ENCODE measurements at places on chromosomes 2 and 18.

DNA sequence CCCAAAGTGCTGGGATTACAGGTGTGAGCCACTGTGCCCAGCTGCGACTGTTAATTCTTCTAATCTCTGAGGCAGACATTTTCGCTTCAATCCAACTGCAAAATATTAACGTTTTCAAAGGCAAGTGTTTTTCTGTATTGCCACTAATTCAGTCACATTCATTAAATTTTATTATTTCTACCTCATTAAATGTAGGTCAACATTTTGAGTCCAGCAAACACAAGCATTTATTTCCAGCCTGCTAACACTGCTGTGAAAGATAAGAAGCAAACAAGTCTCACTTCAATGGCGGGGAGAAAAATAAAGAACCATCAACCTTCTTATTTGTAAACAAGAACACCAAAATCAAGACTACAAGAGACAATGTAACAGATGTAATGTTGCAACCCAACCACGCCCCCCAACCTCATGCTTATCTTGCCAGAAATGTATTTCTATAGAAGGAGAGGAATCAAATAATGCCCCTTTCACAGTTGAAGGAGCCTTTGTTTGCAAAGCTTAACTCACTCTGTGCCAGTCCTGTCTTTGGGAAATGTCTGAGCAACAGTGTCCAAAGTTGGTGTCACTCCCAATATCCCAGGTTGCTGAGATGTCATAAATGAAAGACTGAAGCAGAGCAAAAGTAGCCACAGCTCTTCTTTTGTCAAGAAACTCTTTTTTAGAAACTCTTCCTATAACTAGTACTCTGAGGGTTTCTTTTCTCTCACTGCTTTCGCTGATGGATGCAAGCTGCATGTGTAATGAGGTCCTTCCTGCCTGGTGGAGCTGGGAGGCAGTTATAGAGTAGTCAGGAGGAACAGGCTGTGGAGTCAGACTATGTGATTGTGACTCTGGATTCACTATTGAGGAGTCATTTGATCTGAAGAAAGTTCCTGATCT is 8.6 kb downstream of the DOCK10 start:
- DNase-seq: no peak

DNA sequence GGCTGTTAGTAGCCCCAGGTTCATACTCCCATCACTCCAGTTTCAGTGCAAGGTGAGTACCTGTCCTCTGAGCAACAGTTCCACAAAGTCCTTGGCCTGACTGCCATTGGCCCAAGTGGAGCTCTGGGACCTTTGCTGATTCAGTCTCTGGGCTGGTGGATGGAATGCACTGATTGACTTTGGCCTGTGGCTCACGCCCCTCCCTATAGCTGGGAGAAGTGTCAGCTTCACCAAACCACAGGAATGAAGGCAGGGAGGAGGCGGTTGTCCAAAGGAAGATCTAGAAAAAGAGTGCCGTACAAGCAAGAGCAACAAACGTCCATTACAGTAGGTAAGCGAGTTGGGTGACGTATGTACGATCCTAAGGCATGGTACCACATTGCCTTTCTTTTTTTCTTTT is 34.0 kb downstream of the QPCT start:
- peak; percentile 20 for DNase-seq

GRCh38 chr2:104685591-104685990 is 168.3 kb upstream of the POU3F3 start:
- DNase-seq: no peak

DNA sequence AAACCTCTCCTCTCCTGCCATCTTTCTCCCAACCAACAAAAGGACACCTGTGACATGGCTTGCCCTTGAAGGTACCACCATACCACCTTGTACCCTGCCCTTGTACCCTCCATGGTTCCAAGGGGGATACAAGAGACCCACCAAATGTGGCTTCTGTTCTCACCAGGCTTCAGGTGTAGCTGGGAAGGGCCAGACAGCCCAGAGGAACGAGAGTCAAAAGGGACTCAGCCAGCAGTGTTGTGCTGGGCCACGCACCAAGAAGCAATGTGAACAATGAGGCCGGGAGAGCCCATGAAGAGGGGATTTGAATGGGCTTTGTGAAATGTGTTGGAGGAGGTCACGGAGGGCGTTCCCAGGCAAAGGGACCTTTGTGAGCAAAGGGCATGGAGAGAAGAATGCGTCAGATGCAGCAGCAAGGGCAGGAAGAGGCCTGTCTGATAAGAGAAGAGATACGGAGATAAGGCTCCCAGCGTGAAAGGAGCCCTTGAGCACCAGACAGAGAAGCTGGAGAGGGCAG is 48.6 kb downstream of the PLB1 start:
- no peak for DNase-seq

- no peak for DNase-seq
These were observed 159.2 kb downstream of the CPS1 start for GRCh38 chr2:210715560-210716082.

DNA sequence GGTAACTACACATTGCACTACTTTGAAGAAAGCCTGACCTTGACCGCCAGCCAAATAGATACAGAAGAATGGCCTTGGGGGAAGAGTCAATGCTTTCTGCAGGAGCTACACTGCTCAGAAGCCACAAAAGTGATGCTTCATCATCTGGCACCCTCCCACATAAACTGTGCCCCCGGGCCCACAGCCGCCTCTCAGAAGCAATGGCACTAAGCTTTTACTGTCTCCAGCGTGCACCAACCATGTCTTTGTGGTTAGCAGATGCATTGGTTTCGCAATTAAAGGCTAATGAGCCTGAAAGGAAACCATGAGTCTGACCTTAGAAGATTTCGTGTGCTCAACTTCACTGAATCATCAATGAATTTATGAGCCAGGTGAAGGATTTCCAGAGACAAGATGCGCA is 209.4 kb upstream of the TRIB2 start:
- DNase-seq: no peak

GRCh38 chr18:55221622-55222021 is 262.4 kb upstream of the CCDC68 start:
- DNase-seq: no peak

- DNase-seq: no peak
These were observed 5.4 kb upstream of the IL1R2 start for GRCh38 chr2:101986376-101986775.

DNA sequence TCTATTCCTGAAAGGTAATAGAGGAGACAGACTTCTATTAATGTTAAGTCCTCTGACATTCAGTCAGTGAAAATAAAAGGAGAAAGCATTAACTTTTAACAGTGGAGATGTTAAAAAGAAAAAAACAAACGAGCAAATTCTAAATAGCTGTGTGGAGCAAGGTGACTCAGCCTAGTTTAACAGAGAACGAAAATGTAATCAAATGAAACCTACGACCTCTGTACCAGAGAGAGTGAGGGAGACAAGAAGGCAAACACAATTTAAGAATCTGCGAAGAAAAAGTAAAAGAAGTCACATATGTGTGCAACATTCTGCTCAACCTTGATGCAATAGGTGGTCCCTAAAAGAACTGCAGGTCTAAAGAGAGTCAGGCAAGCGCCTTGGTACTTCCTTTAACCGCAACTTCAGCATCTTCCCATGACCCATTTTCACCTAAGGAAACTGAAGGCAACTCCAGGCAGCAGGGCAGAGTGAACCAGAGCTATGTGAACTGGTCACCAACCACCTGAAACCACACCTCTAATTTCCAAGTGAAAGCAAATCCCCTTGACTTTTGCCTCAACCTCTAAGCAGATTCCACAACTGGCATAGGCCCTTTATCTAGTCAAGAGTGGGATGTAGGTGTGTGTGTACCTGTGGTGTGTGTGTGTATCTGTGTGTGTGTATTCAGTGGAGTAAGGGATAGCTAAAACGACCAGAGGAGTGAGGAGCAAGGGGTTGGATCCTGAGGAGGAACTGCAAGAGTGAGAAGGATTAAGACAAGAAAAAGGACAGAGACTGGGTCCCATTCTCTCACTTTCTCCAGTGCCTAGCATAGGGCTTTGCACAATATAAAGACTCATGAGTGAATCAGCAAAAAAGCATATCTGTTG is 43.0 kb downstream of the FIGN start:
- peak; percentile 1 for DNase-seq

- no peak for DNase-seq
These were observed 139.4 kb downstream of the NCK2 start for GRCh38 chr2:105883911-105884694.

DNA sequence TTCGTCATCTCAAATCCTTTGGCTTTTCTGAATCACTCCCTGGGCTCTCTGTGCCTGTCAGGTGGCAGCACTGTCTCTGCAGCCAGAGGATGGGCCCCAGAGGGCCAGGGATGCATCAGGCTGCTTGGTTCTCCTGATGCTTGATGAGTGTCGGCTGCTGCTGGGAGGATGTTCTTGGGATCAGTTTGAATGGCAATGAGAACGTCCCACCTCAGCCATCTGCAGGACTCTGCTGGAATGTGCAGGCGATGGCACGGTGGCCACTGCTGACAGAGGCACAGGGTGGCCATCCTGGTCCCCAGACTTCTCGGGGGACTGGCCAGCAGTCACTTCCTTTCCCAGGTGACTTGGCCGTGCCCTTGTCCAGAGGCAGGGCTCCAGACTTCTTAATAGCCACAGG is 146.0 kb downstream of the FAM210A start:
- DNase-seq: no peak

- no peak for DNase-seq
These were observed 66.0 kb upstream of the PMAIP1 start for GRCh38 chr18:59833785-59834184.

DNA sequence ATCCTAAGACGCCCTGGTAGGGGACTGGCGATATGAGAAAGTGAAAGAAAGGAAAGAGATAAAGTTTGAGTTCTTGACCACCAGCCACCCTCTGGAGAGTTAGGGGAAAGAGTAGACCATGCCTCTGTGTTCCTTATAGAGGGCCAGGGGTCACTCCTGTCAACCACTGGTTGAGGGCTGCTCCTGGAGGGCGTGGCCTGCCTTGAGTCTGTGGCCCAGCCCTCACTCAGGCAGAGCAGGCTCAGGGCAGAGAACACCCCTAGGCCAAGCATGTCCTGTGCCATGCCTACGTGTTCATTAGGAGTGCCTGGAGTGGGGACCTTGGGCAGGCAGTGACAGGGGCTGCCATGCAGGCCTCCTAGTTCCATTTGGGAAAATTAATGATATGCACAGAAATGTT is 161.1 kb upstream of the EPB41L3 start:
- DNase-seq: no peak

GRCh38 chr18:59311631-59312030 is 6.8 kb downstream of the CPLX4 start:
- no peak for DNase-seq

GRCh38 chr2:145079641-145080040 is 559.7 kb upstream of the ZEB2 start:
- no peak for DNase-seq

DNA sequence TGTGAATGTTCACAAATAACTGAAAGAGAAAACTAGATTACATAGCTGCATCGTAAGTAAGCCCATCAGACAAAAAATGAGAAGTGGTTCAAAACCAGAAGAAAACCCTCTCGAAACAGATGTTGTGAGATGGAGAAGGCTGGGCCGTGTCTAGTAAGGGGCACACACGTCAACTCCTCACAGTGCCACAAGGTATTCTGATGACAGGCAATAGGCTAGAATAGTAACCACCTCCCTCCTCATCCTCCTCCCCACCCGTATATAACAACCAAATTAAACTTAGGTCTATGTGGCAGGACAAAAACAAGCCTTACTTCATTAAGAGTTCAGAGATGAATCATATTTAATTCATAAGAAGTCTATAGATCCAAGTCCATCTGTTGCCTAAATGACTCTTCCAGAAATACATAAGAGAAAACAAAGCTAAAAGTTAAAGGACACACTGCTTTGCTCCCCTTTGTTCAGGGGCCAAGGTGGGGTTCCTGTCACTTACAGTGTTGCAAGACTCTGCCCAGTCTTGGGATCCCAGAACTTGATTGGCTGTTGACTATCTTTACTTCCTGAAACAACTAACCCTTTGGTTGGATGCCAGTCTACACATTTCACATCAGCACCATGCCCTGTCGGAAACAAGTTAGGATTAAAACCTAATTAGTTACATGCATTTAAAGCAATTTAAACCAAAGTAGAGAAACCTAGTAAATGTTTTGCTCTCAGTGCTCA is 25.0 kb downstream of the SFT2D3 start:
- DNase-seq: no peak

- no peak for DNase-seq
These were observed 4.3 kb upstream of the RIF1 start for GRCh38 chr2:151405376-151405775.

DNA sequence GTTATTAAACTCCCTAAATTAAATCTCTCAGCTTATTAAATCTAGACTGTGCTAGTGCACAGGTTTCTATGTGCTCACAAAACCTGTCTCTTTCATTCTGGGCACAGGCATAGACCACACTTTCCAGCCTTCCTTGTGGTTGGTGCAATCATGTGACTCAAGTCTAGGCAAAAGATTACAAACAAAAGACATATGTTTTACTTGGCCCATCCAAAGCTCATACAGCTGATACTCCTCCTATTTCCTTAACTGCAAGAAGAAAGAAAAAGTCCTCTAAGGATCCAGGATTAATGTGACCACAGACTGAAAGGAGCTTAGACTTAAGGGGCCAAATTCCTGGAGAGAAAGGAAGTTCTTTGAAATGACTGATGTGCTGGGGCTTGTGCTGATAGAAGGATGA is 731.3 kb upstream of the RAB6C start:
- DNase-seq: no peak

GRCh38 chr2:63926815-63927214 is 85.1 kb downstream of the UGP2 start:
- DNase-seq: no peak

DNA sequence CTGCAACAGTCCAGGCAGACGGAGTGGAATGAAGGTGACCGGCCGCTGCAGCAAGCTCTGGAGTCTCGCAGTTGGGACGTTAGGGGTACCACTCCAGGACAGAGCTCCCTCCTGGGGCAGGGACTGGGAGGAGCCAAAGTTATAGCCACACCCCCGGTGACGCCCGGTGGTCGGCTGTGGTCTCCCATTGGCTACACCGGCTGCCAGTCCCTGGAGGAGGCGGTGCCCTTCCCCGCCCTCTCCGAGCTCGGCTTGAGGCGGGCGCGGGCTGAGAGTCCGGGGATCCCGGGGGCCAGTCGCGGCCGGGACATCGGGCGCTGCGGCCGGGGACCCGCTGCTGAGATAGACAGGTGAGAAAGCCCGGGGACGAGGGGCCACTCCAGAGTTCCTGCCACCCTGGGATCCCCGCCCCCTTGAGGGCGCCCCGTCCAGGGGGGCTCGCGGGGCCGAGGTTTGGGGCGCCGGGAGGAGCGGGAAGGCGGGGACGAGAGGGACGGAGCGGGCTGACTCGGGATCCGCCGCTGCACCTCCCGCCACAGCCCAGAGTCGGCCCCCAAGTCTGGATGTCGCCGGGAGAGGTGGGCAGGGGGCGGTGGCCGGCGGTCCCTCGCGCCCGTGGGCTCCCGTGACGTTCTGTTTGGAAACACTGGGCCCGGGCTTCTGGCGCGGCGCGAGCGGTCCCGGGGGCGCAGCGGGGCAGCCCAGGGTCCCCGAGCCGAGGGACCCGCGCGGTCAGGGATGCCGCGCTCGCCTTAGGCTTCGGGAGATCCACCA is at the start of gene PLEKHH2:
Gene PLEKHH2, plus strand, starts transcription at position 231 of the 774 bp plus-strand sequence. CDS start 7,414 bp downstream, outside the sequence.
- peak; percentile 98 for DNase-seq

- no peak for DNase-seq
These were observed 105.8 kb downstream of the SPP2 start for GRCh38 chr2:234156326-234156725.

Measured in Calu3 (cell line).